ENCODE measurements at places on chromosomes 6 and 20. TPM values are rescaled to one million over a fixed set of nuclear protein-coding genes. Genes with fewer than 3 reads are reported as not detected.

DNA sequence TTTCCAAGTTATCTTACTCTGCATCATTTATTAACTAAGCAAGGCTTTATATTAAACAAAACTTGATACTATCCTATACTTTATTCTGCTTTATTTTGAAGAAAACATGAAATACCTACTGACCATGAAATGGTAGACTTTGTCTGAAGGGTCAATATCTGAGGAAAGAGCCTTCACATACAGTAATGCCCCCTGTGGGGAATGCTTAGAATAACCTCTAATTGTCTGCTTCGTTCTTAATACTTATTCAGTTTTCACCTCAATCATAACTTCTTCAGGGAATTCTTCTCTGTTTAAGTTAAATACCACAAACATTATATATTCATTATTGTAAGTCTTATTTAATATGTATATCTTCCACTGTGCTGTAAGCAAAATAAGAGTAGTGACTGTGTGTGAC lies 498.9 kb upstream of the MANEA start:
- no peak for DNase-seq

- DNase-seq: no peak
Measured at GRCh38 chr6:125057392-125058246, 95.4 kb downstream of the RNF217 start.

- no peak for DNase-seq
Measured at GRCh38 chr6:36284359-36284758, 14.5 kb downstream of the PNPLA1 start.

DNA sequence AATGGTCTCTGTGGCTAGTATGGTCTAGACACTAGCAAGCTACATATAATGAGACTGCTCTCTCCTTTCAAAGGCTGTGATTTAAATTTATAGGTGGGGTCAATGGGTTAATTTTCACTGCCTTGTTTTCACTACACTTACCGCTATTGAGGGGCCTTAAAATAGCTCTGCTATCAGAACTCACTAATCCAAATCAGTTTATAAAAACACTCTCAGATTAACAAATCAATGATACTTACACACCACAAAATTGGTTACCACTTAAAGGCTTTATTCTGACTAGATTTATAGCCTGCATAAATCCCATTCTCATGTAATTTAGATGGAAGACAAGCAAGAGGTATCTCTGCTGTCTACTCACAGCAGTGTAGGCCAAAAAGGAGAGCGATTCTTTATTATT lies 313.0 kb upstream of the AGPAT4 start:
- DNase-seq: no peak

The PRRT1 gene
- polyA plus RNA-seq: not detected

The CRNKL1 gene
- 11.7 TPM for polyA plus RNA-seq

DNA sequence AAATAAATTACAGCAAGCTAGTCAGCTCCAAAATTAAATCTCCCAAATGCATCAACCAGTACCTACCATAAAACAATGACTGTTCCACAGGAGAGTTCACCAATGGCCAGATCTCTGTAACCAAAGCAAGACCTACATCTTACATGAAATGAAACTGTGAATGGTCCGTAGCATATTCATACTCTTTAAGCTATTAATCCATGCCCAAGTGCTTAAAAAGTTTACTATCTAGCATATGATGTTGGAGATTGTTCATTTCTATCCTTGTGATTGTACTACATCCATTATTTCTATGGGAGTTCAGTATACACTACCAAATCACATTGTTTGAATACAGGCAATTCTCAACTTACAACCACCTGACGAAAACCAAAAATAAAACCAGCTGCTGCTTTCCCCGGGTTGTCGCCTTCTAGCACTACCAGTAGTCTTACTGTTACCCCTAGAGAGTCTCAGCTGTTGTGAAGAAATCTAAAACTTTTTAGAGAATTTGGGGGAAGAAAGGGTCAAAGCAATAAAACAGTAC lies 38.0 kb downstream of the HIVEP2 start:
- DNase-seq: peak; percentile 75

GRCh38 chr6:15708231-15708630 lies 45.4 kb upstream of the DTNBP1 start:
- DNase-seq: no peak

GRCh38 chr6:166673309-166673708 lies 46.3 kb upstream of the RPS6KA2 start:
- no peak for DNase-seq
